ENCODE measurements at places on chromosomes 7 and 10. TPM values are rescaled to one million over a fixed set of nuclear protein-coding genes. Genes with fewer than 3 reads are reported as not detected.

GRCh38 chr7:17185690-17186070 is 112.8 kb upstream of the AHR start:
- DNase-seq, result no peak

DNA sequence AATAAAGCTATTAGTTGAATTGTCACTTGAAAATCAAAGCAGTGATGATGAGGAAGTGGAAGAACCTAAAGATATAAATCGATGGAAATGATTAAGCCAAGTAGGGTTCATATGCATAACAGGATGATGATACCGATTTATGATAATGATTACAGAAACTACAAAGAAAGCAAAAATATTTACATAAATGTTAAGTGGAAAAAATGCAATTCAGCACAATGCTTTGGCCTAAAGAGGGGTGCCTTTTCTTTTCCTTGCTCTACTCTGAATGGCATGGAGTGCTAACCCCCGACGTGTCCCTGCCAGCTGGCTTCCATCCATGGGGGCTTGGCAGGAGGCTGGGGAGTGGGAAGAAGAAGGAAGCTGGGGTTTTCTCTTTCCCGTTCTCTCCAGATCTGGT is 240.3 kb downstream of the GATA3 start:
- no peak for DNase-seq

DNA sequence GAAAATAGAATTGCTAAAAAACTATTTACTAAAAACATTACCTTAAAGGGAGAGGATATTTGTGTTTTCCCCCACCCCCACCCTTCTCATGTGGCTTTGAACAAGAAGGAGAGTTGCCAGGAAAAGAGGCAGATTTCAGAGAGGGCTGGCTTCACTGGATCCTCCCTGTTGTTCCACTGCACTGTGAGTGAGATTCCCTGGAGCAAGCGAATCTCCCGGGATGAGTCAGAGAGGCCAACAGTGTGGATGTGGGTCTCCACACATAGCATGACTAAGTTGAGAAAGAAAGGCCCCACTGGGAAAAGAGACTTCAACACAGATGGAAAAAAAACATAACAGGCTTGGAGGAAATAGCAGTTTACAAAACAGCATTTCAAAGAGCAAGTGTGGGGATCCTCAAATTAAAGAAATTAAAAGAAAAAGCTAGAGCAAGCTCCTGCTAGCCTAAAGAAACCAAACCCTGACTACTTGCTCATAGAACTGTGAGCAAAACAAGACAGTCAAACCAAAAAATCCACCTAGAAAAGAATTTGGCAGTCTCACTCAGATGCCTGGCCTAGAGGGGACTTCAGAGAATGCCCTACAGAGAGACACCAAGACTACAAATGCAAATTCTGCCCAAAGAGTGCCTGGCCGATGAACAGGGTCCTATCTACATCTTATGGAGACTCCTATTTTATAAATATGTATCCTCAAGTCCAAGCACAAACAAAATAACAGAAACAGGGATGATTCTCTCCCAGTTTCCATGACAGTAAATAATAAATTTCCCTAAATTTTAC is 3.4 kb downstream of the CAV1 start:
- DNase-seq, result peak; percentile 21

DNA sequence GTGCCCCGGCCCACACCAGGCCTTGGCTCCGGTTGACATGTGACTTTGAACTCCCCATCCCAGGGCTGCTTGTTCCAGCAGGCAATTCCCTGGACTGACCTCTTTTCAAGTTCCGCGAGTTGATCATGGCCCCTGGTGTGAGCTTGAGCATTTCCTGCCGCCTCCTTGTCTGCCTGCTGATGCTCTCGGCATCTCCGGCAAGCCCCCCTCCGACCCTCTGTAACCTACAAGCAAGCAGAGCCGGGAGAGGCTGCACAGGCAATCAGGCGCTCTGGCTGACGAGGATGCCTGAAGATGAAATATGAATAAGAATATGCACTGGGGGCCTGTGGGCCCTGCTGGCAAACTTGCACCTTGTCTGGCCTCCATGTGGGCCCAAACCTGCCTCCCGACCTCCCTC is 304.9 kb upstream of the MKI67 start:
- DNase-seq, result no peak

DNA sequence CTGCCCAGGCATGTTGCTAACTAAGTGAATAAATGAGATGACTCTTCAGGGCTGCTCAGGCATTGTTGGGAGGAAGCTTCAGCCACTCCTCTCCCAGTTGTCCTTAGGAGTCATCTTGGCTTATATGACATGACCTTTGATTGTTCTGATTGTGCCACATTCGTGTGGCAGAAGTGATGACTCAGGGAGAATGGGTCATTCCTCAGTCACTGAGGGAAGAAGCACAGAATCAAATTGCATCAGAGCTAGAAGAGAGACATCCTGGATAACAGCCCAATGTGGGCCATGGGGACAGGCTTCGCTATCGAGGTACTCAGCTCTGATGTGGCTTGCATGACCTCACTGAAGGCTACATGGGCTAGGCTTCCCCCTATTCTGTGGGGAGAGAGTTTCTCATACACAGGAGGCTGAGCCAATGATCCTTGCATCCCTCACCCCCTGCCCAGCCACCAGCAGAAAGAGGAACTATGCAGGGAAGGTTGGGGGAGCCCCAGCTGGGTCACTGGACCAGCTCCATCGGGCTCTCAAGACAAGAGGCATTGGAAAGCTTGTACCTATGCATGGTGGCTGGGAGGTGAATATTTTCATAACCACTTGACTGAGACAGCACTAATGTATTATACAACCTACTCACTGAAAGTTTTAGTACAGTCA is 6.0 kb upstream of the HMX3 start:
- DNase-seq, result no peak

- DNase-seq, result no peak
These were observed 15.9 kb downstream of the SKIDA1 start for GRCh38 chr10:21509341-21510240.

DNA sequence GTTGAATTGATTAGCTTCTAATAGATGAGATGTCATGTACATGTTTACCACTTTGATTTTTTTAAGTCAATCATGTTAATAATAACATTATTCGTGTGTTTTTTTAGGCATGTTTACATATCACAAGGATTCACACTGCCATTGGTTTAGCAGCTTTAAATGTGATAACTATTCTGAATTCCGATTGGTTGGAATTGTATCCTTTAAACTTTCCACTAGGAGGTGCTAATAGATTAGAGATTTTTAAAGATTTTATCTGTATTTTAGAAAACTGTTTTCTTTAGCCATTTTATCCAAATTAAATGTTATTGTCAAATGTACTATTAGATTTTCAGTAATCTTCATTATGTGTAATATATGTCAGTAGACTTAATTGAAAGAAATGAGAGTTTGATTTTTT is 83.2 kb downstream of the HECTD2 start:
- peak; percentile 53 for DNase-seq

DNA sequence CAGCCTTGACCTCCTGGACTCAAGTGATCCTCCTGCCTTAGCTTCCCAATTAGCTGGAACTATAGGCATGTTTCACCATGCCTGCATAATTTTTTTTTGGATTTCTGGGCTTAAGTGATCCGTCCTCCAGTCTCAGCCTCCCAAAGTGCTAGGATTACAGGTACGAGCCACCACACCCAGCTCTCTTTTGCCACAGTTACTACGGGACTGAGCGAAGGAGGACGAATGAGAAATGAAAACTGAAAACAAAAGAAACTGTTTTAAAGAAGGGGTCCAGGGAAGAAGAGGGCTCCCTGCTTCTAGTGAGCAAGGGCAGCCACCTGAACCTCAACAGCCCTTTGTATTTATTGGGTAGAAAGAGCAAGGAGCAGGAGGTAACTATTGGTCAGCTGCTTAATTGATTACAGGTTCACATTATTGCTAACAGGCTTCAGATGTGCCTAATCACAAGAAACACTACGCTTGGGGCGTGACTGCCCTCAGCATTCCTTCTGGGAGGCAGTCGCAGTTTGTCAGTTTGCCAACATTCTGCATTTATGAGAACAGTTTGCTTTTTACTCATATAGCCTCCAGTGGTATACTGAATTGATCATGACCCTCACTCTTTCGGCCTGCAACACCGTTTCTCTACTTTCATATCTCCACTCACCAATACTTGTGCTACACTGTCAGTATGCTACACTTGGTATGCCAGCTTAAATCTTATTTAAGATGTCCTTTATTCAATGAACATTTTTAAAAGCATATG is 676.8 kb downstream of the DNAJB9 start:
- DNase-seq, result no peak

Gene GIMAP8
- not detected for polyA plus RNA-seq

Gene MYO1G
- 0.10 TPM for polyA plus RNA-seq

Gene EPHA1
- polyA plus RNA-seq, result 0.26 TPM

Gene GIMAP5
- not detected for polyA plus RNA-seq

Gene NEUROG3
- not detected for polyA plus RNA-seq

Gene JCAD
- polyA plus RNA-seq, result 25.7 TPM

Gene TRIP6
- polyA plus RNA-seq, result 6.4 TPM

Gene FFAR4
- not detected for polyA plus RNA-seq

Gene XPNPEP1
- 190 TPM for polyA plus RNA-seq

Gene TMEM213
- not detected for polyA plus RNA-seq

Measured in SK-N-SH (cell line).